ENCODE measurements at places on chromosomes 12 and 14.

- DNase-seq = no peak
These were observed 781 bp downstream of the NPAS3 start for GRCh38 chr14:32939254-32940065.

DNA sequence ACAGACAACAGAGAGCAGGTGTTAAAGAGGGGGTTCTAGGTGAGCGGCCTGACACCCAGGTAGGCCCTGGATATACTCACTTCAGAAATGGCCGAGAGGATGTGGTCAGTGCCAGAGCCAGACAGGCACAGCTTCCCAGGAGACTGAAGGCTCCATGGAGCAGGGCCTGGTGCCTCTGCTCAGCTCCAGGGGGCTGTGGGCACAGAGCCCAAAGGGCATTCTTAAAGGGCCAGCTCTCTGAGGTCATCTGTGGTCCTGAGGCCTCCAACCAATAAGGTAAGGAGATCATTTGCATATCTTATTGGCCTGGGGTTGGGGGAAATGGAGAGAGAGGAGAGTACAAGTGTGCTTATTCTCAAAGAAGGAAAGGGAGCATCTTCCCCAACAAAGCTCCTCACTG, 9.7 kb upstream of the PCK2 start:
- DNase-seq = no peak

DNA sequence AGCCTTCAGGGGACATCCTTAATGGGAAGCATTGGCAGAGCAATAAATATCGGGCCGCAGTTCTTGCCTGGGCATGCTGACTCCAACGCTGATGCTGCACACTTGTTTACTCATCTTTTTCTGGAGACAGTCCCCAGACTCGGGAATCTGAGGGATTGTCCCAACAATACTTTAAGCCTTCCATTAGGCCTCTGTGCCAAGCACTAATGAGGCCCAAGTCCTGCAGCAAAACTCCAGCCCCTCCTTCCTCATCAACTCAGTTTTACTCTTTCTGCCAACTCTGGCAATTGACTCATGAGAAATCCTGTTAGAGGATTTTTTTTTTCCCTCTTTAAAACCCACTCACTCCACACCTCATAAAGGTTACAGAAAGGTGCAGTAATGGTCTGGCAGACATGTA, 233.4 kb upstream of the PELI2 start:
- no peak for DNase-seq

DNA sequence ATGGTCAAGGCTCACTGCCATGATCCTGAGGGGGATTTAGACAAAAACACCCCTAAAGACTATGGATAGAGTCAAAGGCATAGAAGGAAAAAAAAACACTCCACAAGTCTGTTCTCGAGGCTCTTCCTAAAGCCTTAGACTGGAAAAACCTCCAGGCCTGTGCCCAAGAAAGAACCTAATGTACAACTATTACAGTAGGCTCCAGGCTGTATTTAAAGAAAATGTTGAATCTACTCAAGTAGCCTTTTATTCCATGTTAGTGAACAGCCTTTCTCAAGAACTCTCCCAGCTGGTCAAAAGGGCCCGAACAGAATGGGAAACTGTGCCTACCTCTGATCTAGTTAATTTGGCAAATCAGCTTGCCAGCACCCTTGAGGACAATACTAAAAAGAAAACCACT, 28.3 kb downstream of the GNPTAB start:
- DNase-seq = no peak

DNA sequence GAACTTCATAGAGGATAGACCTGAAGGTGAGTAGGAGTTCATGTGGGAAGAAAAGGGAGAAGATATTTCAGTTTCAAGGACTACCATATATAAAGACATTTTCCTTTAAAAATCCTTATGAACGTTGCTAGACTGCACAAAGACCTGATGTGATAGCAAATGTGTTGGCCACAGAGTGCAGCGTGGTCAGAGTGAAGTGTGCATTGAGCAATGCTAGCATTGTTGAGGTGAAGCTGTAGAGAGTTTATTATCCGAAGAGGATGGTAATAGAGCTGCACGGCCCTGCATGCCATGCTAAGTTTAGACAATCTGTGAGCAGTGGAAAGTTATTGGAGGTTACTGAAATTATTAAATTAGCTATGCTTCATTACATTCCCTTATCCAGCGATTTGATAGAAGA, 413.0 kb downstream of the CCDC91 start:
- DNase-seq = no peak
